ENCODE measurements at places on chromosomes 7 and 10.

DNA sequence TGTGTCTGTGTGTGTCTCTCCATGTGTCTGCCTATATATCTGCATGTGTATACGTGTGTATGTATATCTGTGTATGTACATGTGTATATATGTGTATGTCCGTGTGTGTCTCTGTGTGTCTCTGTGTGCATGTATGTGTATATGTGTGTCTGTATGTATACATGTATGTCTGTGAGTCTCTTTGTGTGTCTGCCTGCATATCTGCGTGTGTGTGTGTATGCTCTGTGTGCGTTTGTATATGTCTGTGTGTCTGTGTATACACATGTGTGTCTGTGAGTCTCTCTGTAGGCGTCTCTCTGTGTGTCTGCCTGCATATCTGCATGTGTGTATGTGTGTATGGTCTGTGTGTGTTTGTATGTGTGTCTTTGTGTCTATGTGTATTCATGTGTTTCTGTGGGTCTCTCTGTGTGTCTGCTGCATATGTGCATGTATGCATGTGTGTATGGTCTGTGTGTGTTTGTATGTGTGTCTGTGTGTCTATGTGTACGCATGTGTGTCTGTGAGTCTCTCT lies 23.7 kb upstream of the KLF6 start:
- DNase-seq: no peak

- DNase-seq: no peak
These were observed 79.3 kb upstream of the ACBD5 start for GRCh38 chr10:27319752-27320431.

DNA sequence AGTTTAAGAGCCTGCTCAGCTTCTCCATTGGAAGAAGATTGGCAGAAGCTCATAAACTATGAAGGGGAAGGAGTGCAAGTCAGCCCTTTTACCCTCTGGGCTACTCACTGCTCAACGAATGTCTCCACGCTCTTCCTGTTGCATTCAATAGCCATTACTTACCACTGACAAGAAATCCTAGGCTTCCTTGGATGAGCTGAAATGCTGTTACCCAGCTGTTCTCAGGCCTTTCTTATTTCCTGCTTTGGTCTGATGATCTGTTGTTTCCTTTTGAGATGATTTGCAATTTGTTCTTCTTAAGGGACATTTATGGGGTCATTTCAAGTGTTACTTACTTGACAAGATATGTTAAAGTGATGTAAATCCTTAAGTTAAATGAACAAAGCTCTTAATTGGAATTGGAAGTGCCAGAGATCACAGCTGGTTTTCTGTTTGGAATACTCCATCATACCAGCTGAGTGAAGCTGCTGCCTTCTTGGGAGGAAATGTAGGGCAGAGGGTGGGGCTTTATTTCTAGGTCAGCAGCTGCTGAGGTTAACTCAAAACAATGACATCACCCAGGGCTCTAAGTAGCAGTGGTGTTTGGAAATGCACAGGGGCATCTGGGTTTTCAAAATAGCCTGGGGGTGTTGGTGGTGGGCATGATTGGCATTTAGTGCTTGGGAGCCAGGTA lies 170.0 kb downstream of the PRKCQ start:
- DNase-seq: no peak

- no peak for DNase-seq
These were observed 381.2 kb upstream of the MGMT start for GRCh38 chr10:129085811-129086210.

Data from DMS79 (cell line).